NB4 (cell line): ENCODE measurements at places on chromosomes 4 and X.

DNA sequence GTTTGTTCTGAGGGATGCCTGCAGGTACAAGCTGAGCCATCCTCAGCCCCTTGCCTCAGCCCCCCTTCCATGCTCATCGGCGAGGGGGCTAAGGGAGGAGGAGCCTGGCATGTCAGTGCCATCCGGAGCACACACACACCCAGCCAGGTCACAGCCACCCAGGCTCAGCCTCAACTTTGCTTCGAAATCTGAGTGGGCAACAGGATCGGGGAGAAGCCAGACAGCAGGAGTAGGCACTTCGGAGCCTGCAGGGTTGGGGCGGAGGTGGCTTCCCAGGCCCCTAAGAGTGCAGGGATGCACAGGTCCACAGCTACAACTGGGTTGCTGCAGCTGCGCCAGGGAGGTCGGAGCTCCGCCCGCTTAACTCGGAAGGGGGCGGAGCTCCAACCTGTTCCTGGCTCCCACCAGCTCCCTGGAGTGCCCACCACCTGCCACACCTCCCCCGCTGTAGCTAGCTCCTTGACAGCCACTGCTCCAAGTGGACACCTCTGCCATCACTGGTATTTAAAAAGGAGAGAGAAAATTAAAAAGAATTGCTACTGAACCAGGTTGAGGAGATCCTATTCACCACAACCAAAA, 192.9 kb upstream of the GALNT7 start:
- DNase-seq = no peak

DNA sequence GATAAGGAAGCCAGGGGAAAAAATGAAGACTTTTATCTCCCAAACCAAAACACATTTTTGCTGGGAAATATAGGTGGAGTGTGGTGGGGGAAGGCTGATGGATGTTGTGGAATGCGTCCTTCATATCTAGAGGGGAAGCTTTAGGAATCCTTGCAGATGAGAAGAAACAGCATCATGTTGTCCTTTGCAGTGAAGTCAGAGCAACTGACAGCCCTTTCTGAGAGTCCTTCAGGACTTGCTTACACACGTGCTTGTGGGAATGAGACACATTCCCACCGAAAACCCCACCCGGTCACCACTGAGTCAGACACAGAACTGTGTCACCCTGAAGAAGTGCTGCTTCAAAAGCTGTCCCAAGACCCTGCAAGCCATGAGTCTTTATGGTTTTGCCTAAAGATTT, 81.5 kb downstream of the SHROOM2 start:
- no peak for DNase-seq

DNA sequence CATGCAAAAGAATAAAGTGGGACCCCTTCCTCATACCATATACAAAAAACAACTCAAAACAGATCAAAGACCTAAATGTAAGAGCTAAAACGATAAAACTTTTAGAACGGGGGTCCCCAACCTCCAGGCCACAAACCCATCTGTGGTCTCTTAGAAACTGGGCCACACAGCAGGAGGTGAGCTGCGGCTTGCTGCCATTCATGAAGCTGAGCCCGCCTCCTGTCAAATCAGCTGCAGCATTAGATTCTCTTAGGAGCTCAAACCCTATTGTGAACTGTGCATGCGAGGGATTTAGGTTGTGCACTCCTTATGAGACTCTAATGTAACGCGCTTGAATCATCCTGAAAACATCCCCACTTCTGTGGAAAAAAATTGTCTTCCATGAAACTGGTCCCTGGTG, 7.0 kb upstream of the GATA1 start:
- DNase-seq = no peak

DNA sequence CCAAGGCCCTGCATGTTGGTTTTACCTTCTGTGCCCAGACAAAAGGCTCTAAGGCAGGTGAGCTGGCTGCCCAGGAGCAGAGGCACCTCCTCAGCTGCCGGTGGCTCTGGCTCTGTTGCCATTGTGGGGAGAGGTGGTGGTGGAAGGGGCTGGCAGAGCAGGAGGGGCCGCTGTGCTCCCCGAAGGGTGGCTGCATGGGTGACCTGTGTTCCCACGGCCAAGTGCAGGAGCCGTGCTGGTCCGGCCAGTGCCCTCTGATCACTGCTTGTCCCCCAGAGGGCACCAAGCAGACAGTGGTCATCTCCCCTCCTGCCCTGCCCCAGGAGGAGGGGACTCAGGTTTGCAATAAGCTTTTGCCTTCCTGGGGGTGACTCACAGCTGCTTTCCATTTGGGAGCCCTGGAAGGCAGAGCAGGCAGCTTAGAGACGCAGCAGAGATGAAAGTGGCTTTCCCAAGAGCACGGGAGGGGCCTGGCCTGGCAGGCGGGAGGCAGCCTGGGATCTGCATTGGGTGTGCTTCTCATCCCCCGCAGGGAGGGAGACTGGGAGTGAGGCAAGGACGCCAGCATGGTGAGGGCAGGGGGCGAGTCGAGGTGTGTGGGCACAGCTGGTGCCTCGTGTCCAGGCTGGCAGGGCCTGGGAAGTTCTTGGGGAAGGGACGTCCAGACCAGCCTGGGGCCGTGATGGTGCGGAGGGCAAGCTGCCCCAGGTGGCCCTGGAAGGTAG, 28.7 kb downstream of the DOK7 start:
- no peak for DNase-seq

DNA sequence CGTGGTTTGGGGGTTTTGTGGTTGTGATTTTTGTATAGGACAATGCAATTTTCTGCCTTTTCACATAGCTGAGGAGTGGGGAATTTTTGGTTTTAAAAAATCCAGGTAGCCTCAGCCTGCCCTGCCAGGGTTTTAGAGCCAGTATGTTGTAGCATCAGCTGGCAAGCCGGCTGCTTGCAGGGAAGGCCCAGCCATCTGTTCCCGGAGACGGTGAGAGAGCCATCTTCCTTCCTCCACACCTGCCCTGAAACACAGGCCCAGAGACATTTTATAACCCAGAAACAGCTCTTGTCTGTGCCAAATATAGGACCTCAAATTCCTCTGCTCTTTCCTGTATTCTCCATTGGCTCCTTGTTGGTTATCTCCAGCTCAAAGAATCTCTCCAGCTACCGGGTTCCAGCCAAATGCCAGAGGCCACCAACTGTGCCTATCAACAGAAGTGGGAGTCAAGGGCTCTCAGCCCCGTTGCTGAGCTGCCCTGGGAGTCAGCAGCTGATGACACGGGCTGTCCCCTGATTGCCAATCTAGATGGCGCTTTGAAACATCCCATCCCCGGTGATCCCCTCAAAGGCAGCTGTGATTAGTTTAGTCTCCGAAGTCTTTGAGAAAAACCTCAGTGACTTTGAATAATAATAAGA, 595.2 kb downstream of the MID1IP1 start:
- no peak for DNase-seq

- DNase-seq = no peak
These were observed 5.5 kb downstream of the SEC31A start for GRCh38 chr4:82885410-82885809.

DNA sequence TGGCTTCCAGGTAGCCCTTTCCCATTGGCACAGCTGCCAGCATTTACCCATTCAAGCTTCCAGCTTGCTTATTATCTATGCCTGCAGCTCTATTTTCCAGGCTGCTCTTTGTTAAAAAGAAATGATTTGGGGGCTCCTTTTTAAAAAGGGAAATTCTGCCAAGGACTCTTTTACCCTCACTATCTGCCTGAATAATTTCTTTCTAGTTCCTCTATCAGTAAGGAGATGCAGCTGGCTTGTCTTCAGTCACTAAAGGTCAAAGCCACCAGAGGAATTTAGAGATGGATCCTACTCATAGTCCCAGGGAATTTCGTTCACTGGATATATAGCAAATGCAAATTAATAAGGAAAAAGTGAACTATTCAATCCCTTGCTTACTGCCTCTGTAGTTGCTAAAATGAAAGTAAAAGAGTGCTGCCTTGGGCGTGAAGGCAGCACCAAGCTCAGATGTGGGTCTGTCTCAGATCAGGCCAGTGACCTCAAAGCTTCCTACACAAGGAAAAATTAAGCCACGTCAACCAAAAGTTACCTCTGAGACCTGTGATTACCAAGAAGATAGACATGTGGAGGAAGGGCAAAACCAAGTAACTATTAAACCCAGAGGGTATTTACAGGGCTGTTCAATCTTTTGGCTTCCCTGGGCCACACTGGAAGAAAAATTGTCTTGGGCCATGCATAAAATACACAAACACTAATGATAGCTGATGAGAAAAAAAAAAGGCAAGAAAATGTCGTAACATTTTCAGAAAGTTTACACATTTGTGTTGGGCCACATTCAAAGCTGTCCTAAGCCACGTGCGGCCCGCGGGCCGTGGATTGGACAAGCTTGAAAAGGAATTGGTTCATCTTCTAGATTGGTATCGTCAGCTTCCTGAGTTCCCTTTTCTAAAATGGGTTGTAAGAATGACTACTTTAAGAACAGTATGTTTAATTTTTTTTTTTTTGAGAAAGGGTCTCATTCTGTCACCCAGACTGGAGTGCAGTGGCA, 5.3 kb downstream of the ARSF start:
- DNase-seq = no peak

DNA sequence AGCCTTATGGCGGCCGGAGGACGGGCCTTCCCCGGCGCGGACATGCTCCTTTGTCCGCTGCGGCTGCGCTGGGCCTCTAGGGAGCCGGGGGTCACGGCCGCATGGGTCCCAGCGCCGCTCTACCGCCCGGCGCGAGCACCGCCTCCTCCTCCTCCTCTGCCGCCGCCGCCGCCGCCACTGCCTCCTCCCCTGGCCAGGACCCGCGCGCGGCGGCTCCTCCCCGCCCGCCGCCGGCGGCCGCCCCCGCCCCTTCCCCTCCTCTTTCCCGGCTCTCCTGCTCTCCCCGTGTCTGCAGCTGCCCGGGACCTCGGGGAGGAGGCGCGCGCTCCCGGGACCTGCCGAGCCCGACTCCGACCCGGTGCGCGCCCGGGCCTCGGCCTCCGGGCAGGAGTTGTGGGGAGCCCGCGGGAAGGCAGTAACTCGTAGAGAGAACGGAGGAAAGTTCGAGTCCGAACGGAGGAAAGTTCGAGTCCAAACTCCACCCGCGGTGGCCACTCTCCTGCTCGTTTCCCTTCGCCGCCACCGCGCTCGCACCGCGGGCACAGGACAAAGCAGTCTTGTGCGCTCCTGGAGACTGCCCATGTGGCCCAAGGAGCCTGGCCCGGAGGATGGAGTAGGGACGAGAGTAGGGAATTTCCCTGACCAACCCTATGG, at the start of gene ADGRA3:
Gene ADGRA3, minus strand, starts transcription at position 179 of the 654 bp plus-strand sequence. CDS start 282 bp downstream, outside the sequence.
- DNase-seq = peak; percentile 59
